Heart right ventricle (tissue), 16 donors: ENCODE measurements at places on chromosomes 5 and 9. TPM values are rescaled to one million over a fixed set of nuclear protein-coding genes. Genes with fewer than 3 reads are reported as not detected.

The MARVELD2 gene
- polyA plus RNA-seq = 0.22 TPM

DNA sequence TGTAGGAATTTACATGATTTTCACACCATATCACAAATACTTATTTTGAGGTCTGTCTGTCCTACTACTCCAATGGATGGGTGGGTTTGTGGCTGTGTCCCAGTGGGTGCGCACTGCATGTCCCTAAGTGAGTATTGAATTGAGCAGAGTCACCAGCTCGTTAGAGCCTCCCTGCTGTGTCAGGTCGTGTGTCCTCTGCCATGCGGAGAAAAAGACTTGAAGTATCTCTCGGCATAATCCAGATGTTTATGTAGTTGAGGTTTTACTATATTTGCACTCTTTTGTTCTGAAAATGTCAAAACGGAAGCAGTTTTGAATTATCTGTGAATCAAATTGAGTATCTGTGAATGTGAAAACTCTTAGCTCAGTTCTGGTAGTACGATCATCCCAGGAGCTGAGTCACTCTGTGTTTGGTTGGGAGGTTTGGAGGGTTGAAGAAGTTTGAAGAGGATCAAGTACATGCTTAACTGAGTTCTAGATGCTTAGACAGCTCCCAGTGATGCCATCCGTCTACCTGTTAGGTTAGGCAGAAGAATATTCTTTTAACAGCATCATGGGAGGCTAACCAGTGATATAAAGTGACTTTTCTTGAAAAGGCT is 194.2 kb downstream of the TENT4A start:
- no peak overlapping the region for H3K4me3 ChIP-seq
- no peak overlapping the region for H3K27ac ChIP-seq
- no peak for DNase-seq
- no peaks in the 10 kb centered on the region for H3K36me3 ChIP-seq
- peaks cover 10% of the 10 kb centered on the region for H3K27me3 ChIP-seq

The BARX1 gene
- not detected for polyA plus RNA-seq

DNA sequence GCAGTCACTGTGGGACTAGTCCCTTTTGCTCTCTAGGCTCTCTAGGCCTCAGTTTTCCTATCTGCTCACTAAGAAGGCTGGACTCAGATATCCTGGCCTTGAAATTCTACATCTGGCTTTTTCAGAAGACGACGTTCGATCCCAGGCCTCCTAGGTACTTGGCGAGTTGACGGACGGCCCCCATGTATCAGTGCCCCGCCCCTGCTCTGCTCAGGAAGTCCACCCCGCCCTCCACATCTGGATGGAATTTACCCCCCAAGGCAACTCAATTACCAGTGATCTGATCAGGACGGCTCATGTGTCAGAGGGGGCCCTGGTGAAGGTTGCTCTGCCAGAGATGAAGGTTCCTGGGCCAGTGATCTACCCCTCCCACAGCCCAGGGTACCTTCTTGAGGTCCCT is 44.1 kb upstream of the SYNPO start:
- no peaks in the 10 kb centered on the region for H3K27me3 ChIP-seq
- no peak for DNase-seq
- H3K4me1 ChIP-seq = peaks cover 96% of the 10 kb centered on the region
- peak overlapping the region; percentile 90 for H3K27ac ChIP-seq
- H3K36me3 ChIP-seq = no peaks in the 10 kb centered on the region

DNA sequence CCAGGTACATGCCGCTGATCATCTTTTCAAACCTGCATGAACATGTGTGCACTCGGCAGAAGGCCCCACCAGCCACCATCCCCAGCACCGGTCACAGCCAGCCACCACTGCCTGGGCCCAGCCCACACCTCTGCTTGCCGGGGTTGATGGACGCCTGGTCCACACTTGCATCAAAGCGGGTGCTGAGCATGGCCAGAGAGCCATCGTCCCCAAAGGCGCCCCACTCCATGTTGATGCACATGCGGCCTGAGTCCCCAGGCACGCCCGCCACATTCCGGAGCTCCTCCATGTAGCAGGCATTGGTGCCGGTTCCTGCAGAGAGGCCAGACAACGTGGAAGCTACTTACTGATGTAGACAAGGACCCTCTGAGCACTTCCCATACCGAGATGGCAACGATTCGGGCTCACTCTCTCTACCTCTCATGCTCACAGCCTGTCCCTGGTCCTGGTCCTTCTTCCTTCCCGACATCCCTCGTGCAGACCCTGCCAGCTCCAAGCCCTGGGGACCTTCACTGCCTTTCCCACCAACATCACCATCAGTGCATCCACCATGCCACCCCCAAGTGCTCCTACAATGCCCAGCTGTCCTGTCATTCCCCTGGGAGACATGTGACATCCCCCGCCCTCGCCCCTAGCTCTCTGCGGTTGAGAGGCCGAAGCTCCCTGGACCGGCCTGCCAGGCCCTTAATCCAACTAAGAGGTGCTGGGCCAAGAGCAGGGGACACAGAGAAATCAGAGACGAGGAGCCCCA is 17.2 kb downstream of the HK3 start:
- DNase-seq = no peak
- H3K36me3 ChIP-seq = no peaks in the 10 kb centered on the region
- no peak overlapping the region for H3K27ac ChIP-seq
- peaks cover 19% of the 10 kb centered on the region for H3K27me3 ChIP-seq
- H3K4me3 ChIP-seq = no peak overlapping the region

The SPINK4 gene
- polyA plus RNA-seq = not detected

GRCh38 chr5:179264783-179265513 is 80.3 kb downstream of the ADAMTS2 start:
- no peaks in the 10 kb centered on the region for H3K27me3 ChIP-seq
- peak overlapping the region; percentile 13 for H3K4me3 ChIP-seq
- H3K27ac ChIP-seq = peak overlapping the region; percentile 73
- peaks cover 47% of the 10 kb centered on the region for H3K4me1 ChIP-seq
- DNase-seq = no peak

The GPSM1 gene
- polyA plus RNA-seq = 26.2 TPM

The DROSHA gene
- 32.1 TPM for polyA plus RNA-seq

The NSG2 gene
- polyA plus RNA-seq = 0.49 TPM

DNA sequence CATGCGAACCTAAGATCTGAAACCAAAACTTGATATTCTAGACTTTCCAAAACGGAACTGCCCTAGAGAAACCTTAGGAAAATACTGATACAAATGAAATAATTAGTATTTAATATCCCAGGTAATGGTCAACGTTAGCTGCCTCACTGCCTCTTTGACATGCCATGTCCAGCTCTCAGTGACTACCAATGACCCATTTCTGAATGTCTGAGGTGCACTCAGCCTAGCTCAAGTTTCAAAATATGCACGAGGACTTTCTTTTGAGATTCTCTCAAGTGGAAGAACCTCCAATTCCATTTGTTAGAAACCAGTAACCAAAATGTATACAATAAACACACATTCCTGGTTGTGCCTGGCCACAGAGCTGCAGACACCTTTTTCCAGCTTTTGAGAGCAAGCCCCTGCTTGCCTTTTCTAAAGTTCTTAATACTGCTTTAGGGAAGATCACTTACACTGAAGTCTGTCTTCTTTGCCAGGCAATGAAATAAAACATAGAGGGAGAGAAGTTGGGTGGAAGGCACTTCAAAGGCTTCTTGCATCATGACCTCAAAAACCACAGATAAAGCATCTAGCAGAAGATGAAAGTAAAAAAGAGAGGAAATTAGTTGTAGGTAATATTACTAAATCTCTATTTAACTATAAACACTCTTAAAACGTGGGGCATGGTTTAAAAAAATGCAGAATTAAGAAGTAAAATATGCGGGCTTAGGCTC is 87.9 kb downstream of the MRPS27 start:
- peaks cover 46% of the 10 kb centered on the region for H3K36me3 ChIP-seq
- no peak for DNase-seq
- H3K4me3 ChIP-seq = no peak overlapping the region
- peaks cover 17% of the 10 kb centered on the region for H3K4me1 ChIP-seq
